ENCODE measurements at places on chromosomes 3 and 15. TPM values are rescaled to one million over a fixed set of nuclear protein-coding genes. Genes with fewer than 3 reads are reported as not detected.

The CLDN18 gene
- total RNA-seq, result not detected

The NEK11 gene
- total RNA-seq, result 4.7 TPM

The RASL12 gene
- 0.10 TPM for total RNA-seq

The HGD gene
- 24.4 TPM for total RNA-seq

The CPLX3 gene
- 0.07 TPM for total RNA-seq

The CTNNB1 gene
- 171 TPM for total RNA-seq

The TTC21A gene
- 2.5 TPM for total RNA-seq

The KCNMB2 gene
- total RNA-seq, result not detected

The ST3GAL6 gene
- 0.80 TPM for total RNA-seq

The UCN2 gene
- 8.5 TPM for total RNA-seq

The AADACL2 gene
- total RNA-seq, result not detected

The TUSC7 gene
- not detected for total RNA-seq

The GOLGA6L10 gene
- 0.50 TPM for total RNA-seq

The GOLGA8Q gene
- not detected for total RNA-seq

Data from A549 treated with GW870086 at 1 μM for 4 hours (cell line).